HT1080 (cell line): ENCODE measurements at places on chromosomes 11 and 22. TPM values are rescaled to one million over a fixed set of nuclear protein-coding genes. Genes with fewer than 3 reads are reported as not detected.

DDI1 gene
- total RNA-seq = not detected in 2 replicates

TMEM86A gene
- 0.47 and 1.3 TPM in 2 replicates for total RNA-seq

SUSD2 gene
- total RNA-seq = 0.10 and 0.17 TPM in 2 replicates

CCDC73 gene
- total RNA-seq = 0.03 TPM in 1 of 2 replicates, not detected in the other

DNA sequence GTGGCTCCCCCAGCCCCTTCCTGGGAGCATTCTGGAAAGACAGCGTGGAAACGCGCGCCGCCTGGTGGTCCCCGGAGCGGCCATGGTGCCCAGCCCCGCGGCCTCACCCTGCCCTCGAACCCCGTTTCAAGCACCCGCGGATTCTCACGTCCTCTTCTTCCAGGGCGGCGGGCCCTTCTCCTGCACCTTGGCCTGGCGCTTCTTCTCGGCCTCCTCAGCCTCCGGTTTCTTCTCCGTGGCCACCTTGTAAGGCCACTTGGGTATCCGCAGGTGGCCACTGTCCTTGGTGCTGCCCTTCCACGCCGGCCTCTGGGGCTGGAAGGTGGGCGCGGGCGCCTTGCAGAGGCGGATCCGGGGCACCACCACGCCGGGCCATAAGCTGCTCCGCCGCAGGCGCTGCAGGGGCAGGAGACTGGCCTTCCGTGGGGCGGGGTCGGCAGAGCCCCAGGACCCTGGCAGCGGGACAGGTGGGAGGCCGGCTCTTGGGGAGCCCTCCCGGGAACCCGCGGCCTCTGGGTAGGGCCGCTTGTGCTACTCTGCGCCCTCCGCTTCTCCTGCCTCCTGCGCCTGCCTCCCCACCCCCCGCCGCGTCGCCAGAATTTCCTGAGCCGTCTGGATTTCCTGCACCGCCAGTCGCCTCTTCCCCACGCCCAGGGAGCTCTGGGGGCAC, 83.4 kb downstream of the TRIM51G start:
- no peak for DNase-seq

DNA sequence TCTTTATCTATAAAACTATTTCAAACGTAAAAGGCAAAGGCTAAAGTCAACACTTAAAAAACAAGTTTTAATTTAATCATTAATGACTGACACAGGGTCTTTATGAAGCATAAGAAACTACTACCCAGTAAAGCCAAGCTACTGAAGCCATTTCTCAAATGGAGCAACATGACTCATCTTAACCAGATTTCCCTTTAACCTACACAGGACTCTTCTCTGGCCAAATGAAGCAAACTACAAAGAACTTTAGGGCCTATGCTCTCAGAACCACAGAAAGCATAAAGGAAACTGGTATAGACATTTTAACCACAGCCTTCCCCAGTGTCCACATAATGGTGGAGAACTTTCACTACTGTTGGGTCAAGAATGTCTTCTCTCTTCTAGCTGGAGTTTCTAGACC, 34.7 kb downstream of the ALG9 start:
- peak; percentile 52 for DNase-seq

GRCh38 chr11:75558939-75559843, 2.9 kb upstream of the SERPINH1 start:
- DNase-seq = peak; percentile 52

DNA sequence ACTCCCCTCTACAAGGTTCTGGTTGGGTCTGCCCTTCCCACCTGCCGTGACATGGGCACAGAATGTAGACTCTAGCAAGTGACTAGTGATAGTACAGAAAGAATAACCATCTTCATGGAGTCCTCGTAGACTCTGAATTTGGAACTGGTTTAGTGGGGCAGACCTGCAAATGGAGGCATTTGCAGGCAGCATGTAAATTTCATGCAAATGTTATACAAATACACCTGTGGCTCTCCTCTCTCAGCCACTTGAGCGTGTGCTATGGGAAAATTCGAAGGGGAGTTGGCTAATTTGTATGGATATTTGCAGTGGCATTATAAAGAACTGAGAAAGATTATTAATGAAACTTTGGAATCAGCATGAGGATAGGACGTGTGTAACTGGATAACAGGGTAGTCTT, 85.0 kb downstream of the SCN3B start:
- DNase-seq = no peak

GRCh38 chr11:92941676-92942571, 27.5 kb upstream of the MTNR1B start:
- peak; percentile 22 for DNase-seq

GRCh38 chr22:46866591-46866990, 104.1 kb downstream of the TBC1D22A start:
- peak; percentile 83 for DNase-seq

DNA sequence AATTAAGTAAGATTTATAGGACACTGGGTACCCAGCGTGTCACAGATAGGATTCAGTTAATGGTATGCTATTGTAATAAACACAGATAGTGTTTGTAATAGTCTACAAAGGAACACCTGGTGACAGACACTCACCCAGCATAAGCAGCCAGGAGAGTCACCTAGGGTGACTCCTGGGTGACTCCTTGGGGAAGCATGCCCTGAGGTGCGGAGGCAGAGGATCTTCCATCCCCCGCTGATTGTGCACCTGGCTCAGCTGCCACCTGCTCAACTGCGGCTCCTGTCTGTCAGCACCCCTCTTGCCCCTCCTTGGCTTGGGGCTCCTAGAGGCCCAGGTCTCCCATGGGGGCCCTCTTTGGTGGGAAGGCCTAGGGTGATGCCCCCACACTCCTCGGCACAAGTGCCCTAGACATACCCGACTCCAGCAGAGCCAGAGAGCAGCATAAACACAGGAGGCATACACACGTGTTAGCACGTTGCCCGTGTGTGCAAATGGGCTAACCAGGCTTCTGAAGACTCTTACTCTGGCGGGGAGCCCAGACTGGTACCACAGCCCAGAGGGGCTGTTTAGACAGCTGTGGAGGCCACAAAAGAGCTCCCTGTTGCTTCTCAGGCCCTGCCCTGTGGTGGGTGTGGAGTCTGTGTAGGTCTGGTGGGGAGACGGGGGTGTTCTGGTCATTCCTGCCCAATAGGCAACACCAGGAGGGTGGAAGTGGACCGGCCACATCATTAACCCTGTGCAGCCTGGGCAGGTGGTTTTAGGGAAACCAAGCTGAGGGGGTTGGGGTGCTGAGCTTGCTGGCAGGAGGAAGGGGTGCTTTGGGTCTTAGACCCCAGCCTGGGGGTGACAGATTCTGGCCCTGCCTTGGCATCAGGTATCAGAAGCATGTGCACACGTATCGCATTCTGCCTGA, 3.0 kb downstream of the INPPL1 start:
- DNase-seq = no peak

DNA sequence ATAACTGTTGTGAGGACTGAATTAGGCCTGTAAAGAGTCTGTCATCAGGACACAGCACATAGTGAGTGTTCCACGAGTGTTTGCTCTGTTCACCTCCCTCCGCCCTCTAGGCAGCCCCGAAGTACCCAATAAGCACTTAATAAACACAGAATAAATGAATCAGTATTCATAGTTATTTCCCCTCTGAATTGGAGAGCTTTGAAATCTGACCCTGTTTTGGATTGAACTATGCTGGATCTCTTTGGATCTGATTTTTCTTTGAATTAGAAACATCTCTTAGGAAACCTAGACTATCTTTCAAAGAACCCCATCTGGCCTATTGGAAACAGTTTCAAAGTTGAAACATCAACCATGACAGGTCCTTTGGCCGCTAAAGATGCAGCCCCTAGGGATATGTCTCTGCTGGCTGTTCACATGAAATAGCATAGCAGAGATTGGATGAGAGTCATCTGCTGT, 615.5 kb downstream of the NTM start:
- no peak for DNase-seq

GRCh38 chr11:124460459-124460858, 15.0 kb upstream of the OR8B8 start:
- no peak for DNase-seq

- DNase-seq = no peak
These were observed 279.9 kb downstream of the KIRREL3 start for GRCh38 chr11:126720539-126721235.

DNA sequence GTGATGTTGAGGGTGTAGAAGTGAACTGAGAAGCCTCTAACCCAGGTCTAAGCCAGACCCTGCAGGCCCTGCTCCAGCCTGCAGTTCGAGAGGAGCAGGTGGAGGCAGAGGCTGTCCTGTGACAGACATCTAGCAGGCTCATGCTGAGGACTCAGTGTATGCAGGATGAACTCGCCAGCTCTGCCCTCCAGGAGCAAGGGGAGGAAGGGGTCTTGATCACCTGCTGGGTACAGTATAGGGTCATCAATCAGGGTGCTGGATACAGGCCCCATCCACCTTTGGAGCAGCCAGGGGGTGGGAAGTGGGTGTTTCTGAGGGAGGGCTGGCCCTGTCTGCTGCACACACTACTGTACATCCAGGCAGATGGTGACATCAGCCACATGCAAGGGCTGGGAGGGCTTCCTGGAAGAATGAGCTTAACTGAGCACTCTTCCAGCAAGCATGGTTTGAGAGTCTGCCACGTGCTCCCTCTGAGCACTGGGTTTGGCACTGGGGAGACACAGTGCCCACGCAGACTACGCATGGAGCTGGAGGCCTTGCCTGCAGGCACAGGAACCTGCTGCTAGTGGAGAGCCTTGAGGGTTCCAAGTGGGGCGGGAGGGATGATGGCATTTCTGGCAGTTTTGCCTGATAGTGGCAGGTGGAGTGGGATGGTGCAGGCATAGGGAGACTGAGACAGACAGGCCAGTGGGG, 9.2 kb downstream of the MAPK8IP1 start:
- DNase-seq = no peak
